Neural progenitor cell (in vitro differentiated cells): ENCODE measurements at places on chromosomes 12 and 14.

DNA sequence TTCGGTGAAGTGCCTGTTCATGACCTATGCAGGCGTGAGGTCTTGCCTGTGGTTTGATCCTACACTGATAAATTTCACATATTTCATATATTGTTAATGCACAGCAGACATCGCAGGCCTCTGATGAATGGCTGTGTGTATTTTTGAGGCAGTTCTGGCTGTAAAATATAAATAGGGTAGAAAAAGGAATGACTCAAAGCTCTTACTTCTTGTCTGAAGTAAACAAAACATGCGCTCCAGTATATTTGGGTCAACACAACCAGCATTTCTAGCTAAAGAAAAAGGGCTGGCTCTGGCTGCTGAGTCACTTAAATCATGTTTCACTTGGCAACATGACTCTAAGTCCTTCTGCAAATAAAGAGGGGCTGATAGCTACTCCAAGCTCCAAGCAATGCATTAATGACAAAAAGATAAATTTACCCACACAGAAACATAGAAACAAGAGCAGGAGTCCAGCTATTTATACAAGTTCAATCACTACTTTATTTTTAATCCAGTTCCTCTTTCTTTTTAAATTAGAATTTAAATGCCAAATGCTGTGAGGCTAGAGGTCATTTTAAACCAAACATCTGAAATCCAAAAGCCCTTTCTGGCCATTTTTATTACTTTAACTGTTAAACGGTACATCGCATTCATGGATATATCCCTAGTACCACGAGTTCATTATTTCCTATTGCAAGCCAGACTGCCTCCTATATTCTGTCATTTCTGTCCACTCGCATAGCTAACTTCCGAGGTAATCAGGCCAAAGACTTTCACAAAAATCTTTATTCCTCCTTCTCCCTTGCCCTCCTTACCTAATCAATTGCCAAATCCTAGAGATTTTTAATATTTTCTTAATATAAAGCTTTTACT lies 54.3 kb upstream of the TMCC3 start:
- no peak for DNase-seq

DNA sequence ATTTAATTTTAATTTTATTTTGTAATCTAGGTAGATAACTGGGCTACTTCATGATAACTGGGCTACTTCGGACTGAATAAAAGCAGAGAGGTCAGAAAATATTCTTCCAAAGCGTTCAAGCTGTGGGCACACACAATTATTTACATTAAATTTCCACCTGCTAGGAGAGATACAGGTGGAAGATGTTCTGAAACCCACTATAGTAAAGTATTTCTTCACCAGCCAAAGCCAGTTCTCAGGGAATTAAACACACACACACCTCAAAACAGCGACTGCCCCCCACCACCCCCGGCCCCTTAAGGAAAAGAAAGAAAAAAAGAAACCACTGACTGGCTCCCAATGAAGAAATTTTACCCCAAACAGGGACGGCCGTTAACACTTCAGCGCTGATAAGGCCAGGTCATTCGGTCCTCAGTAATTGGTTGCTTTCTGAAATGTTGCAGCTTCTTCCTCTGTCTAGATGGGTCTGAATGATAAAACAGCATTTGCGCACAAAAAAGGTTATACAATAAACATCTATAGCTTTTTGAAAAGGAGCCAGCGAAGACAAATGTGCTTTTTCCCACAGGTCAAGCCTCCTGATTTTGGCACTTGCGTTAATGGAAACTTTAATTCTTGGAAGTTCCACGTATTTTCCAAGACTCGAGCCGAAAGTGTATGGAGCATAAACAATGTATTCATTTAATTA lies 771 bp upstream of the KCNJ8 start:
- no peak for DNase-seq

- no peak for DNase-seq
Measured at GRCh38 chr12:91975891-91976290, 169.8 kb downstream of the BTG1 start.

DNA sequence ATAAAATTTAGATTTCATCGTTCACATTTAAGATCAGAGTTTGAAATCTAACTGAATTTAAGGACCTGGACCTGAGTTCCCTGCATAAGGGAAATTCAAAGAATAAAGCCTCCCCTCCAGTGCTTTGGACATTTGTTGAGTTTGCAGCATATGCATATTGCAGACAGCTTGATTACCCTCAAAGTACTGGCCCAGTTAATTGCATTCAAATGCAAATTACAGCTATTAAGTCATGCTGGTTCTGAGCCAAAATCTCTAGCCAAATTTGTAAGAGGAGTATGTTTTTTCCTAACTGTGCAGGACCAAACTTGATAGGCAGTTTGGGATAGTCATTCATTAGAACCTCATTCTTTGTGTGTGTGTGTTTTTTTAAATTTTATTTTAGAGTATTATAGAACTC lies 9.1 kb upstream of the KIF21A start:
- DNase-seq = no peak

DNA sequence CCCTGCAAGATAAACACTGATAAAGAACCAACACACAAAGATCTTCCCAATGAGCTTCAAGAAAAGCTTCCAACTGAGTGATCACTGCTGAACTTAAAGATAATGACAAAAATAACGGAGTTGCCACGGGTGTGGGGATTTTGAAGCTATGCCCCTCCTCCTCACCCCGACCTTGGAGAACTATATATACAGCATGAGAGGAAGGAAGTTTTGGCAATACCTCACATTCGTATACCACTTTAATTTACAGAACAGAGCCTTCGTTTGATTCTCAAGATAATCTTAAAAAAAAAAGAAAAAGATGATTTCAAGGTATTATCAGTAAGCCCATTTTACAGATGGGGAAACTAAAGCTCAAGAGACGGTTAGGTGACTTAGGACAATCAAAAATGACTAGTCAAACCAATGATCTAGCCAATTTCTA lies 715 bp downstream of the NEK9 start:
- DNase-seq = no peak

- peak; percentile 55 for DNase-seq
Measured at GRCh38 chr12:90978117-90978770, 23.3 kb upstream of the CCER1 start.

DNA sequence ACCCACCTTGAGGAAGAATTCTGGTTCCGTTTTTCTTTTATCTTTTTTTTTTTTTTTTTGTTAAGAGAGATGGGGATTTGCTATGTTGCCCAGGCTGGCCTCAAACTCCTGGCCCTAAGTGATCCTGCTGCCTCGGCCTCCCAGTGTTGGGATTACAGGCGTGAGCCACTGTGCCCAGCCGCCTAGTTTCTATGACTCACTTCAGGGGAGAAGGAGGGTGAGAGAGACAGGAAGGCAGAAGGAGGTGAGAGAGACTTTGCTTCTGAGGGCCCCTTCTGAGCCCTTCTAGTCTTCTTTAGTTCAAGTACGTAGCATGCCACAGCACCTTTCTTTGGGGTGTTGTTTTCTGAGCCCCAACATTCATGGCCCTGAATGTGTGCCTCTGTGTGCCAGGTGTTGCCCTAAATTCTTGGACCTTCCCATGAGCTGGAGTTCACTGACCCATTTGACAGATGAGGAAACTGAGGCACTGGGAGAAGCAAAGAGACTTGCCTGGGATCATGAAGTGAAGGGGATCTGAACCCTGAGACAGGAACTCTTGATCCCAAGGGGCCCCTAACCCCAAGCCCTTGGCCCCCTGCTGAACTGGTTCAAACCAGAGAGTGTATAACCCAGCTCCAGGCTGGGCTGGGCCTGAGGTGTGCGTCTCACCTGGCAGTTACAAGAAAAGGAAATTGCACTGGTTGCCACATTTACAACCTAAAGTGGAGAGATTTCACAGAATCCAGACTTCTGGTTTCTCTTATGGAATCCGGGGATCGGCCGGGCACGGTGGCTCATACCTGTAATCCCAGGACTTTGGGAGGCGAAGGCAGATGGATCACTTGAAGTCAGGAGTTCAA lies 20.8 kb downstream of the SH2B3 start:
- no peak for DNase-seq

GRCh38 chr12:26684101-26684500 lies 148.9 kb downstream of the ITPR2 start:
- DNase-seq = no peak

GRCh38 chr14:103319422-103319821 lies 14.6 kb upstream of the EIF5 start:
- DNase-seq = no peak

DNA sequence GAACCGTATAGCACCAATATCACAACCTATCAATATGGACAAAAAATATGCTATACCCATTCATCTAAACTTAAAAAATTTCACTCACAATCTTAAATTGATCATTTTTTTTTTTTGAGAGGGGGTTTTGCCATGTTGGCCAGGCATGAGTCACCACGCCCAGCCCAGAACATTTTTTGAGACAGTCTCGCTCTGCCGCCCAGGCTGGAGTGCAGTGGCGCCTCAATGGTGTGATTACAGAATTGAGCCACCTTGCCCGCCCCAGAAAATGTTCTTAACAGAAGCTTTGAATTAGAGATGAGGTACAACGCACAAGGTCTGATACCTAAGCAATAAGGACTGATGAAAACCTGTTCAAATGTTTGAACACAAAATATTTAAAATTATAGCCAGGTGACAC lies 15.8 kb upstream of the ATP5F1B start:
- no peak for DNase-seq

GRCh38 chr12:133106253-133106652 lies 23.8 kb downstream of the ZNF891 start:
- no peak for DNase-seq

GRCh38 chr12:117797202-117797601 lies 171.6 kb downstream of the KSR2 start:
- no peak for DNase-seq

- DNase-seq = peak; percentile 58
Measured at GRCh38 chr14:21025371-21026273, 761 bp upstream of the NDRG2 start.

GRCh38 chr12:122681814-122682213 lies 21.3 kb downstream of the HCAR2 start:
- DNase-seq = no peak

DNA sequence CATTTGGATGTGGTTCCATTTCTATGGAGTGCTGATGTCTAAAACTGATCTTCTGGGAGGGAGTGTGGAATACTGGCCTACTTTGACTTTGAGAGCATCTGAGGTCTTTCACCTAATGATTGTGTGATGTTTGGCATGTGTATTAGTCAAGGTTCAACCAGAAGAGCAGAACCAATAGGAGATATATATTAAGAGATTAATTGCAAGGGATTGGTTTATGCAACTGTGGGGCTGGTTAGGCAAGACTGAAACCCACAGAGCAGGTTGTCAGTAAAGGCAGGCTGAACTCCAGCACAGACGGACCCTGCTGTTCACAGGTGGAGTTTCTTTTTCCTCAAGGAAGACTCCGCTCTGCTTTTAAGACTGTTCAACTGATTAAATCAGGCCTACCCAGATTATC lies 11.6 kb downstream of the BMAL2 start:
- no peak for DNase-seq

DNA sequence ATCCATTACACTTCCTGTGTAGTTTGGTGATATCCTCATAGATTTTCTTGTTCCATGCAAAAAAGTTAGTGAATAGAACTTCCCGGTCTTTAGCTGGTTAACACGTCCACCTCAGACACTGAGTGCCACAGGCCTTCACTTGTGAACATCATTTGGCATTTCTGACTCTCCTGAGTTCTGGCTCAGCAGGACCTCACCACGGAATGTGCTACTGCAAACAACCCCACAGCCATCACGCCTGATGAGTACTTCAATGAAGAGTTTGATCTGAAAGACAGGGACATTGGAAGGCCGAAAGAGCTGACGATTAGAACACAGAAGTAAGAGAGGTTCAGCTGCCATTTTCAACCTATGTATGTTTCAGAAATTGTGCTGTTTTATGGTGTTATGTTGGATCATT lies 20.0 kb downstream of the C12orf76 start:
- DNase-seq = no peak

DNA sequence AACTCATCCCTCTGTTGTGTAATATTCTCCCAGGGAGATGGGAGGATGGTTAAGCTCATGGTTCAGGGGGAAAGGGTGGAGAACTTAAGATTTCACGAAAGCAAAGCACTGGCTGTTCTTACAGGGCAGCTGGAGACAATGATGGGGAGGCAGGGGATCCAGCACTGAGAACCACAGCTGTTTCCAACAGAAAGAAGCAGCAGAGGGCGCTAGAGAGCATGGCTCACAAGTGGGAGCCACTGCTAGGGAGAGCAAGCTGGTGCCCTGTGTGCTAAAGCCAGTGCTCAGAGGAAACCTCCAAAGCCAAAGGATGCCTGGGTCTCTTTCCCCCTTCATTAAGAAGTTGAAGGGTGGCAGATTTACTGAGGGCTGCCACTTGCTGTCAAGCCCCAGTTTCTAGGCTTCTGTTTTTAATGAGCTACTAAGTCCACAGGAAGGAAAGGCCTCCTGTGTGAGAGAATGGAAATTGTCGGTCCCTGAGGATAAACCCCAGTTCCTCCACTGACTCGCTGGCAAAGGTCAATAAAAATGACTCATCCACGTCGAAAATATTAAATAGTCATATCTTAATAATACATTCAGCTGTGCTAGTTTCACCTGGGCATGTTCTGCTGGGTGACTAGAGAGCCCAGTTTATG lies 199.7 kb downstream of the ANO2 start:
- DNase-seq = peak; percentile 90

DNA sequence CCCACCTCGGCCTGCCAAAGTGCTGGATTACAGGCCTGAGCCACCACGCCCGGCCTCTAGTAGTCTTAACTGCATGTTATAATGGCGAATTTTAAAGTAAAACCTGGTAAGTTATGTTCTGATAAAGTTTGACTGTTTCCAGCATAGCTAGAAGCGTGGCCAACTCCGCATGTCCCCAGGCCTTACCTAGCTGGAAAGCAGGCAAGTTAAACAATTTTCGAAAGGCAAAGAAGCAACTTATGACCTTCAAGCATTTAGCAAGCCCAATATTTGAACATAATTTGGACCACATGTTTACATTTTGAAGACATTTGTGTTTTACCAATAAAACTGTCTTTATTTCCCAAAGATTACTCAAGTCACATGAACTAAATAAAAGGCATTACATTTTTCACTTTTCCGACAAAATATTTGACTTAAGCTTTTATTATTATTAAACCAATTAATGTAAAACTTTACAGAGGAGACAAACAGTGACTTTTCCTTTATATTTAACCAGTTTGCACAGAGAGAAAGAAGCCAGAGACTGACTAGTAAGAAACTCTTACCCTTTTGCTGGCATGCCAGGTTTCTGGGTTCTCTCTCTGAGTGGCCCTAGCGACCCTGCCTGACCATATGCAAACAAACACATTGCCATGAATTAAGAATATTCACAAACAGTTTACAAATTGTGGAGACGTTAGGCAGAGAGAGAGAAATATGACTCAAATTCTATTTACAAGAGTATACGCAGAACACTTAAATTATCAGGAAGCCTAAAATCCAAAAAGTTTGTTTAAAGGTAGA lies 106.3 kb downstream of the RIN3 start:
- no peak for DNase-seq

GRCh38 chr12:98274430-98275130 lies 240.8 kb upstream of the TMPO start:
- DNase-seq = no peak

DNA sequence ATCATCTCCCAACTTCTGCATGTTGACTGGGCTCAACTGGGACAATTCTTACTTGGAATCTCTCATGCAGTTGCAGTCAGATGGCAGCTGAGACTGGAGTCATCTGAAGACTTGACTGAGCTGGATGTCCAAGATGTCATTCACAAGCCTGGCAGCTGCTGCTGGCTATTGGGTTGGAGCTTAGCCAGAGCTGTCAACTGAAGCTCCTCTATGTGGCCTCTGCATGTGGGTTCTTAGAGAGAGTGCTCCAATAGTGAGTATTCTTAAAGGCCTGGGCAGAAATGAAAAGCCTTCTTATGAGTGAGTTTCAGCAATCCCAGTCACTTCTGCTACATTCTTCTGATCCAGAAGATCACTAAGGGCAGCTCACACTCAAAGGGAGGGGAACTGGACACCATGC lies 440.9 kb downstream of the LRIG3 start:
- no peak for DNase-seq

- no peak for DNase-seq
Measured at GRCh38 chr12:7844116-7844515, 28.6 kb downstream of the SLC2A14 start.
